ENCODE measurements at places on chromosomes 1 and 21.

GRCh38 chr1:213572912-213573647 is 414.7 kb upstream of the PROX1 start:
- no peak for DNase-seq

- DNase-seq = no peak
These were observed 22.9 kb upstream of the ZNF678 start for GRCh38 chr1:227540170-227541098.

- no peak for DNase-seq
These were observed 107.4 kb upstream of the KIAA1614 start for GRCh38 chr1:180805316-180805715.

GRCh38 chr1:18320051-18320450 is 160.7 kb upstream of the KLHDC7A start:
- DNase-seq = no peak

DNA sequence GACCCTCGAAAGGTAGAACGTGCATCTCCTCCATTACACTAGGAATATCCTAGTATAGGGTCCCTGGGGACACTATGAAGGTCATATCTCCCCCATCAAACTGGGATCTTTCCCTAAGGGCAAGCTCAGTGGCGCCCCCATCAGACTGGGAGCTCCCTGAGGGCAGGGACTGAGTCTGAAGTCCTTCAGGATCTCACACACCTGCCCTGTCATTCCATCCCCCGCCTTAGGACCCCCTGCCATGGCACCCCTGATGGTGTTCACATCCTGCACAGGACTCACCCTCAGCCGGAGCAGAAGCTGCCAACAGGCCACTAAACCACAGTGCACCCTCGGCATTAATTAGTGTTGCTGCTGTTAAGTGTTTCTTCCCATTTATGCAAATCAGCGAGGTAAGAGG is 50.4 kb downstream of the IGSF21 start:
- no peak for DNase-seq

GRCh38 chr1:187513190-187513589 is 684.4 kb downstream of the PLA2G4A start:
- DNase-seq = no peak

GRCh38 chr1:222275001-222275728 is 272.7 kb downstream of the HHIPL2 start:
- no peak for DNase-seq

- no peak for DNase-seq
These were observed 311 bp downstream of the IRF2BP2 start for GRCh38 chr1:234609691-234610042.

- DNase-seq = no peak
These were observed 133.1 kb downstream of the AKT3 start for GRCh38 chr1:243716906-243717305.

DNA sequence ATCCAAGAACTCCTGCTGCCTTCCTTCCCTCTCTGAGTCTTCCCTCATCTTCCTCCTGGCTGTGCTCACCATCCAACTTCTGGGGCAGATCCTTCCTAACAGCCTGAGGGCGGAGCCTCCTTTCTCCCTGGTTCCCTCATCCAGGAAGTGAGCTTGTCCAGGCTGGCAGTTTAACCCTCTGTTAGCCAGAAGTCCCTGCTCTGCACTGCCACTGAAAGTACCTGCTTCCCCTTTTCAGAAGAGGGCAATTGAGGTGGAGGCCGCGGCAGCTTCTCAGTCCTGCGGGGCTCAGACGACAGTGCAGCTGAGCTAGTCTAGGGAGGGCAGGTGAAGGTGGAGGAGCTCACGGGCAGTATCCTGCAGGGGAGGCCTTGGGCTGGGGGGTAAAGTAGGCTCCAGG is 149.1 kb downstream of the FCRL5 start:
- no peak for DNase-seq

- DNase-seq = no peak
These were observed 65.3 kb downstream of the KLHDC7A start for GRCh38 chr1:18546026-18546425.
